ENCODE measurements at places on chromosomes 4 and X.

GRCh38 chrX:99705701-99706100 is 704.4 kb downstream of the PCDH19 start:
- H3K4me1 ChIP-seq: 0 out of 2 replicates have a peak, but pooled peaks cover 3% of the 10 kb centered on the region
- no peak overlapping the region for H3K4me3 ChIP-seq
- no peaks in the 10 kb centered on the region for H3K27me3 ChIP-seq
- DNase-seq: no peak
- H3K27ac ChIP-seq: no peak overlapping the region

DNA sequence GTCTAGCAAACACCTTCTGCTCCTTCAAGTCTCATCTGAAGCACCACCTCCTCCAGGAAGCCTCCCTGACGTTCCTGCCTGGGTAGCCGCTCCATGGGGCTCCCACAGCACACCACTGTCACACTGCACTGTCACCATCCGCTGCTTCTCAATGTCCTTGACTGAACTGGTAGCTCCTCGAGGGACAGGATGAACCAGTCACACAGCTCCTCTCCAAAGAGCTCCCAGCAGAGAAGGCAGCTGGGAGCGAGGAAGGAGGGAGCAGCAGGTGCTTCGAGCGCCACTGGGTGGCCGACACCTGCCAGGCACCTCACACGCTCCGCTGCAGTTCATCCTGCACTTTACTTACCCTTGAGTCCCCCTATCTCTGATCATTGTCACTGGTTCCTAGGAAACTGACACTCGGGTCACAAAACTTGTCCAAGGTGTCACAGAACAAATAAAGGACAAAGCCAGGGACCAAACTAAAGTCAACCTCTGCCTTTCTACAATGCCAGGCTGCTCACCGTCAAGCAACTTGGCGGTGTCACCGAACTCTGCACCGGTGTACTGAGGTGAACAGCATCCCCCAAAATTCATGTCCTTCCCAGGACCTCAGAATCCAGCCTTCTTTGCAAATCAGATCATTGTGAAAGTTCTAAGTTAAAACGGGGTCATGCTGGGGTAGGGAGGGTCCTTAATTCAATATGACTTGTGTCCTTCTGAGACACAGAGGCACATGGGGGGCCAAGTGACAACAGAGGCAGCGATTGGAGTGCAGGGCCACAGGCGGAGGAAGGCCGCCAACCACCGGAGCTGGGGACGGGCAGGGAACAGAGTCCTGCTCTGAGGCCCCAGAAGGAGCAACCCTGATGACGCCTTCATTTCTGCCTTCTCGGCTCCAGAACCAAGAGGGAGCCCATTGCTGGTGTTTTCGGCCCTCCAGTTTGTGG is 5.5 kb upstream of the S100P start:
- DNase-seq: no peak
- H3K27me3 ChIP-seq: peaks cover 4% of the 10 kb centered on the region
- no peak overlapping the region for H3K27ac ChIP-seq
- no peaks in the 10 kb centered on the region for H3K36me3 ChIP-seq
- no peak overlapping the region for H3K4me3 ChIP-seq
- H3K4me1 ChIP-seq: peaks cover 27% of the 10 kb centered on the region

DNA sequence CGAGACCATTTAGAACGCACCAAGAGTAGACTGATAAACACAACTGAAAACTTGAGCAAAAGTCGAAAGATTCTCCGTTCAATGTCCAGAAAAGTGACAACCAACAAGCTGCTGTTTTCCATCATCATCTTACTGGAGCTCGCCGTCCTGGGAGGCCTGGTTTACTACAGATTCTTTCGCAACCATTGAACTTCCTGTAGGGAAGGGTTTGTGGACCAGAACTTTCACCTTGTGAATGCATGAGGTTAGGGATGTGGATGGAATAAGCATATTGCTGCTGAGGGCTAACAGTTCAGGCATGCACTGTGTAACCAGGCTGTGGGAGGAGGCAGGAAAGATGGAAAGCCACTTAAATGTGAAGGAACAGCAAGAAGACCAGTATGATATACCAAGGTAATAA is 20.9 kb upstream of the ING2 start:
- H3K27ac ChIP-seq: no peak overlapping the region
- DNase-seq: no peak
- no peaks in the 10 kb centered on the region for H3K27me3 ChIP-seq
- peaks cover 12% of the 10 kb centered on the region for H3K36me3 ChIP-seq

GRCh38 chr4:150769845-150770244 is 187.9 kb downstream of the MAB21L2 start:
- H3K27me3 ChIP-seq: no peaks in the 10 kb centered on the region
- no peaks in the 10 kb centered on the region for H3K4me1 ChIP-seq
- DNase-seq: no peak

DNA sequence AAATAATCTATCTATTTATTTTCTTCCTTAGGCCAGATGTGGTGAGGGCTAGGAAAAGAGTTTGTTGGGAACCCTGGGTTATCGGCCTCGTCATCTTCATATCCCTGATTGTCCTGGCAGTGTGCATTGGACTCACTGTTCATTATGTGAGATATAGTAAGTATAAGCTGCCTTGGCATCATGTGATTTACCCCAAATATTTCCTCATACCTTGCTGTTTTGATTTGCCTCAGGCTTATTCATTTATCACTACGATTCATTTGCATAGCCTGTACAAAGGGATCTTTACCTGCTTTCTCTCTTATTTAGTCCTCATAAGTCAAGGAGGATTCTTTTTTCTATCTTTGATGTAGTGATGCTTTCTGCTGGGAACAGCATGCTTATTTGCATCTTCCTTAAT is 14.5 kb downstream of the TMPRSS11E start:
- no peak for DNase-seq
- H3K4me1 ChIP-seq: peaks cover 40% of the 10 kb centered on the region
- no peak overlapping the region for H3K27ac ChIP-seq
- H3K36me3 ChIP-seq: no peaks in the 10 kb centered on the region

DNA sequence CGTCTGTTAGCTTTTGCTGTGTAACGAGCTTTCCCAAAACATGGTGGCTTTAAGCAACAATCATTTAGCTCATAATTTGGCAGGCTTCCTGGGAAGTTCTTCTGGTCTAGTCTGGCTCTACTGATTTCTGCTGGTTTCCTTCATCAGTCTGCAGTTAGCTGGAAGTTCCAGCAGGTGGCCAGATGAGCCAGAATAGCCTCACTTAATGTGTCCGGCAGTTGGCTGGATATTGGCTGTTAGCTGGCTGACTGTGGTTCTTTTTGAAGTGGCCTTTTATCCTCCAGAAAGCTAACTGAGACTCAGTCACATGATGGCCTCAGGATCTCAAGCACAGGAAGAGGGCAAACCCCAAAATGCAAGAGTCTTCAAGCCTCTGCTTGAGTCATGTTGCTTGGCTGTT is 34.9 kb downstream of the FTHL17 start:
- H3K27ac ChIP-seq: no peak overlapping the region
- H3K36me3 ChIP-seq: peaks cover 5% of the 10 kb centered on the region
